A549 treated with CORT108297 at 1 μM for 4 hours (cell line): ENCODE measurements at places on chromosomes 12 and 14. TPM values are rescaled to one million over a fixed set of nuclear protein-coding genes. Genes with fewer than 3 reads are reported as not detected.

SYT1 gene
- total RNA-seq, result 5.0 to 7.2 TPM (median 5.7 TPM) in 5 replicates

SERPINA3 gene
- 6.6 to 11.2 TPM (median 9.0 TPM) in 5 replicates for total RNA-seq

CAND1 gene
- total RNA-seq, result 65.7 to 96.2 TPM (median 87.6 TPM) in 5 replicates

SMARCD1 gene
- 56.6 to 75.9 TPM (median 72.8 TPM) in 5 replicates for total RNA-seq

SLC2A14 gene
- total RNA-seq, result not detected in 5 replicates

ASPG gene
- 0.03 to 0.06 TPM (median 0.05 TPM) in 3 of 5 replicates, not detected in the others for total RNA-seq

ISCA2 gene
- 37.9 to 47.9 TPM (median 45.4 TPM) in 5 replicates for total RNA-seq

SSPN gene
- 0.42 to 0.55 TPM (median 0.53 TPM) in 5 replicates for total RNA-seq

TAS2R30 gene
- 0.05 TPM in 1 of 5 replicates, not detected in the others for total RNA-seq

SAV1 gene
- total RNA-seq, result 19.2 to 29.9 TPM (median 25.0 TPM) in 5 replicates

SALL2 gene
- 0.76 to 1.4 TPM (median 1.0 TPM) in 5 replicates for total RNA-seq

DCD gene
- not detected in 5 replicates for total RNA-seq

TBC1D30 gene
- 1.5 to 1.7 TPM (median 1.7 TPM) in 5 replicates for total RNA-seq

SCNN1A gene
- total RNA-seq, result 10.8 to 15.6 TPM (median 14.9 TPM) in 5 replicates

CCDC184 gene
- total RNA-seq, result 3.1 to 4.2 TPM (median 4.1 TPM) in 5 replicates

IL22 gene
- not detected in 5 replicates for total RNA-seq

RNASE7 gene
- not detected in 5 replicates for total RNA-seq

FITM1 gene
- 0.07 to 0.15 TPM in 2 of 5 replicates, not detected in the others for total RNA-seq

TM9SF1 gene
- total RNA-seq, result 62.6 to 70.9 TPM (median 69.7 TPM) in 5 replicates

TAS2R43 gene
- not detected in 5 replicates for total RNA-seq

FSCB gene
- not detected in 5 replicates for total RNA-seq
